ENCODE measurements at places on chromosomes 11 and 22.

- DNase-seq, result no peak
These were observed 30.6 kb downstream of the SREBF2 start for GRCh38 chr22:41863472-41863871.

- DNase-seq, result no peak
These were observed 148.7 kb downstream of the LUZP2 start for GRCh38 chr11:24645563-24645962.

DNA sequence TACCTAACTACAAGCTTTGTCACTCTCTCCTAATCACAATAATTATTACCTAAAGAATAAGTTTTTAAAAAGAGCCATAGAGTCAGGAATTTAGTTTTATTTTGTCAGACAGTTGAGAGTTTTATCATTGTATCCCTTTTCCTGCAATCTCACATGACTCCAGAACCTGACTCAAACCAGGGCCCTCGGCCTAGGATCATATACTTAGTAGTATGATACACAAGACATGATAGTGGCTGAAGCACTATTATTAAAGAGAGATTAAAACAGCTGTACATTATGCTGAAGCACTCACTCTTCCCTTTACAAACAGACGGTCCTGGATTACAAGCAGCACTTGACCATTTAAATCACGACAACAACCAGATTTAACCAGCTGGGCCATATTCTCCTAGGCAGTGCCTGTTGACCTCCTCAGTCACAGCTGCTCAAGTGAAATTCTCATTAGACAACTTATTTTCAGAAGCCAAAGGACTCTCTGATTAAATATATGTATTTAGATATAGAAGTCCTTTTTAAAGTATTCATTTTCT, 44.0 kb downstream of the SOX6 start:
- peak; percentile 91 for DNase-seq

DNA sequence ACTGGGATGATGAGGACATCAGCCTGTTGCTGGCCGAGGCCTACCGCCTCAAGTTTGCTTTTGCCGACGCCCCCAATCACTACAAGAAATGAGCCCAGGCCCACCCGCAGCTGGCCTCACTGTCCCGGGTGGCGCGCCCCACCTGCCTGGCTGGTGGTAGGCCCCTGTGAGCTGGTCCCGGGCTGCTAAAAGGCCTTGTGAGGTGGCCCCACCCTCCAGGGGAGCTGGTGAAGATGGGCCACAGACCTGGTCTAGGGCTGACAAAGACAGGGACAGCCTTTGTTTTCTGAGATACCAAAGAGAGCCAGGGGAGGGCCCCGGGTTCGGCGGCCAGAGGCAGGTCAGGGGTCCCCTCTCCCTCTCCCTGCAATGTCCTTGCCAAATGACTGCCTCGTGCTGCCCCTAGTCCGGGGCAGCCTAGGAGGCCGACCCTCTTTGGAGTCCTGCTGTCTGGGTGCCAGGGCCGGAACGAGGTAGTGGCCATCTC, 411.1 kb downstream of the TBC1D22A start:
- no peak for DNase-seq

GRCh38 chr11:746289-747157, 741 bp upstream of the TALDO1 start:
- peak; percentile 55 for DNase-seq

GRCh38 chr22:33886696-33887095, 33.6 kb downstream of the LARGE1 start:
- DNase-seq, result no peak

GRCh38 chr22:41092847-41093411, 537 bp downstream of the EP300 start:
- DNase-seq, result peak; percentile 51

DNA sequence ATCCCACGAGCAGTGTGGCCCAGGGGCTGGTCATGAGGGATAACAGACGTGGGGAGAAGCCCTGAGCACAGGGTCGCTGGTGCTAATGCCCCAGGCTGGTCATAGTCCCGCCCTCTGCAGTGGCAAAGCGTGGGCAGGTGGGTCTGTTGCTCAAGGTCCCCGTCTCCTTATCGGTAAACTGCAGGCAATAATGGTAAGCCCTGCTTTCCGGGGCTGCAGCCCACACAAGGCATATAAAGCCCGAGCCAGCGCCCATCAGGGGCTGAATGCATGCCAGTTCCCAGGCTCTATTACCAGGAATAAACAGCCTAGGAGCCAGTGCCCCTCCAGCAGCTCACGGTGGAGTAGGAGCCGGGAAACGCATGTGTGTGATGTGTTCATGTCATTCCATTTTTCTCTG, 261.0 kb downstream of the BRD1 start:
- DNase-seq, result no peak

DNA sequence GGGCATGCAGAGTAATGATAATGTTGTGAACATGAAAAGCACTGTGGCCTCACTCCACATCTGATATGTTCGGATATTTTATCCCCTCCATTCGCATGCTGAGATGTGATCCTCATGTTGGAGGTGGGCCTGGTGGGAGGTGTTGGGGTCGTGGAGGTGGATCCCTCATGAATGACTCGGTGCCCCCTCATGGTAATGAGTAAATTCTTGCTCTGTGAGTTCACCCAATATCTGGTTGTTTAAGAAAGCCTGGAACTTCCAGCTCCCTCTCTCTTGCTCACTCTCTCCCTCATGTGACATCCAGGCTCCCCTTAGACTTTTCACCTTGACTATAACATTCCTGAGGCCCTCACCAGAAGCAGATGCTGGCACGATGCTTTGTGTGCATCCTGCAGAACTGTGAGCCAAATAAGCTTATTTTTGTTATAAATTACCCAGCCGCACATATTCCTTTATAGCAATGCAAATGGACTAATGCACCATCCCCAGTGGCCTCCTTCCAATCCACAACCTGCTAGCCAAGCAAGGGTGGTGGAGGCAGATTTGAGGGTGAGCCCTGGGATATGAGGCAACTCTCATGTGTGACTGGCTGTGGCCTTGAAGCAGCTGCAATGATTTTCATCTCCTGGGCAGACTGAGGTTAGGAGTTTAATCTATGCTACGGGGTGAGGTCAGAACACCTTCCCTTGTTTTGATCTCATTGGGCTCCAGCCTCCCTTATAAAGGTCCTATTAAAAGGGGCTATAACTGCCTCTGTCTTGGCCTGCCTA, 276.5 kb downstream of the ETS1 start:
- no peak for DNase-seq

- no peak for DNase-seq
These were observed 48.9 kb downstream of the CD82 start for GRCh38 chr11:44614281-44614775.

GRCh38 chr22:46425016-46425415, 89.5 kb downstream of the TRMU start:
- no peak for DNase-seq

DNA sequence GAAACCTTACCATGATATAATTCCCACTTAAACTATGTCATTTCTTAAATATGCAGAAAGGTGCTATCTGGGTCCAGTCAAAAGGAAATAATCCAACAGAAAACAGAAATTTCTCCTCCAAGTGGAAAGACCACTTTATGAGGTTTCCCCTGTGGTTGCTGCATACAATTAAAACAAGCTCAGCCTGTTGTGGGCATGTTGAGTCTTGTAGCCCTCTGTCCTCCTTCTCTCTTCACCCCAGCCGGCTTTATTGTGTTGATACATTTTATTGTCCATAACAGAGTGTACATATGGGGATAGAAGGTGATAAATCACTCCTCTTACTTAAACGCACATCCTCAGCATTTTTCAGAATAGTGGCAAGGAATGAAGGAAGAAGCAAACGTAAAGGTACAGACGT, 126.0 kb upstream of the MTNR1B start:
- DNase-seq, result peak; percentile 18

DNA sequence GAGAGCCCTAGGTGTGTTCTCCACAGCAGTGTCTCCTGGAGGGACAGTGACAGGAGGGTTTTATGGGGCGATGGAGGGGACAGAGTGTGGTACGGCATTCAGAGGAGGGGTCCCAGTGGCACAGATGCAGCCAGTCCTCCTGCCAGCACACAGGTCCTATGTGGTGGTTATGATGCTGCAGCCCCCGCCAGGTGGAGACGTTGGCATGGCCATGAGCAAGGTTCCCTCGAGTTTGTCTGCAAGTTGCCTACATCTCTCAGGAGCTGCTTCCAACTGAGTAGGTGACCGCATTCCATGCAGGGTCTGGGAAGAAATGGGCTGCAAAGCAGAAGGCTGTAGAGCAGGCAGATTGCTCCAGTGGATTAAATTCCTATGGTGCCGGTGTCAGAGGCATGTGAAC, 646.0 kb downstream of the TBC1D22A start:
- DNase-seq, result no peak

DNA sequence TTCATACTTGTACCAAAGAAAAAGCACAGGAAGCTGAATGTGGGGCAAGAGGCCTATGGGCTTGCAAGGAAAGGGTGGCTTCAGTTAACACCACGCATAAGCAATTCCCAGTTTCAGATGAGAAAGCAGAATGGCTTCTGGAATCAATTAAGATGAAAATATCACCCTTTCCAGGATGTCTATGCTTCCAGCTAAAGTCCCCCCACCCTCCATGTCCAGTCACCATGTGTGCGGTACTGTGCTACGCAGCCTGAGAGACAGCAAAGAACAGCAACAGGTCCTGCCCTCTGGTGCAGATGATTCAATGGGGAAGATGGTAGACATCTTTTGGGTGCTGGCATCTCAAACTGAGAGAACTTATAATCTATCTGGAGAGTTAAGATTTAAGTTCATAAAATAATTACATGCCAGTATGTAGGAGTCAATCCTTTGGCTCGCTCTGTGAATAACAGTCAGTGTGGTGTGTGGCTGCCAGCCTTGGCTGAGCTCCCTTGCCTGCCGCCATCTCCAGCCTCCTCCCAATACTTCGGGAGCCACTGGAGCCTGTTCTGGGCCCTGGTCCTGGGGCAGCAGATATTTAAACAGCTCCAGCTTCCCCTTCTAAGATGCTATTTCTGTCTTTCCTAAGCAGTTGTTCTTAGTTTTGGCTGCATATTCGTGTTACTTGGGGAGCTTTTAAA, 44.5 kb downstream of the ME3 start:
- no peak for DNase-seq

Data from NCI-H524 (cell line).